ENCODE measurements at places on chromosomes 12 and 14.

DNA sequence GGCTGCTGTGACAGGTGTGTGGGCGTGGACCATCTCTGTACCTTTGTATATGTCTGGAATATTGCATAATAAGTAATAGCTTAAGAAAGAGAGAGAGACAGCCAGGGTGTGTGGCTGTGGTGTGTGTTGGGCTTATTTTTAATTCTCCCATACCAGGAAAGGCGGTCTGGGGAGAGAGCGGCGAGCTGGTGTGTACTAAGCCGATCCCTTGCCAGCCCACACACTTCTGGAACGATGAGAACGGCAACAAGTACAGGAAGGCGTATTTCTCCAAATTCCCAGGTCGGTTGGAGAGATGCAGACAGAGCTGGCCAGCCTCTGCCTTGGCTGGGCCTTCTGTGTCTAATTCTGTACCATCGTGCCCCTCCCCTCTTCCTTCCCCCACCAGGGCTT lies 63.9 kb downstream of the AACS start:
- DNase-seq = no peak

DNA sequence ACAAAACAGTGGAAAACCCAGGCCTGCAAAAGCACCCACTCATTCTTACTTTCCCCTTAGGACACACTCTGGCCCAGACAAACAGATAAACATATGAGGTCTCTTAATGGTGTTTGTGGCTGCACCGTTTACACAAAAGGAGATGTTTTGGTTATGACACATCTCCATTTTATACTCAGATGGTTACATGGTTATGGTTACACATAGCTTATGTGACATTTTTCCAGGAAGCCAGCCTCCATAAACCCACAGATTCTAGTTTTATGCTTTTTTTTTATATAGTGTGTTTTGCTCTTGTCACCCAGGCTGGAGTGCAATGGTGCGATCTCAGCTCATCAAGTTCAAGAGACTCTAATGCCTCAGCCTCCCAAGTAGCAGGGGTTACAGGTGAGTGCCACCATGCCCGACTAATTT lies 3.5 kb upstream of the KLRD1 start:
- DNase-seq = no peak

- DNase-seq = peak; percentile 35
These were observed at the start of gene ELK3 for GRCh38 chr12:96193725-96194575. Gene ELK3, plus strand, starts transcription at chr12:96194375.

DNA sequence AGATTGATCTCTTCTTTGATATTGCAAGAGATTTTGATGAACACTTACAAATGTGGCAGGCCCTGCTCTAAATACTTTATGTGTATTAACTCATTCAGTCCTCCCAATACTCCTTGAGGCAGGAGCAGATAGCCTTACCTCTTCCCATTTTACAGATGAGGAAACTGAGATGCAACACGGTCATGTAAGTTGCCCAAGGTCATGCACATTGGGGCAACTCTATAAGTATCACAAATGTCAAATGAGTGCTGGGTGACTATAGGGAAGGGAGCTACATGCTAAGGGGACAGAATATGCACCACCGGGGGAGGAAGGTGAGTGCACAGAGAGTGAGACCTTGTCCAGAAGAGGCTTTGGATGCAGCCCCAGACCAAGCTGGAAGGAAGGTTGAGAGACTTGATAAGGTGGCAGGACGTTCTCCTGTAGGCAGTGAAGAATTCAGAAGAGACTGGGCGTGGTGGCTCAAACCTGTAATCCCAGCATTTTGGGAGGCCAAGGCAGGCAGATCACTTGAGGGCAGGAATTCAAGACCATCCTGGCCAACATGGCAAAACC lies 132.3 kb upstream of the PWP1 start:
- no peak for DNase-seq

DNA sequence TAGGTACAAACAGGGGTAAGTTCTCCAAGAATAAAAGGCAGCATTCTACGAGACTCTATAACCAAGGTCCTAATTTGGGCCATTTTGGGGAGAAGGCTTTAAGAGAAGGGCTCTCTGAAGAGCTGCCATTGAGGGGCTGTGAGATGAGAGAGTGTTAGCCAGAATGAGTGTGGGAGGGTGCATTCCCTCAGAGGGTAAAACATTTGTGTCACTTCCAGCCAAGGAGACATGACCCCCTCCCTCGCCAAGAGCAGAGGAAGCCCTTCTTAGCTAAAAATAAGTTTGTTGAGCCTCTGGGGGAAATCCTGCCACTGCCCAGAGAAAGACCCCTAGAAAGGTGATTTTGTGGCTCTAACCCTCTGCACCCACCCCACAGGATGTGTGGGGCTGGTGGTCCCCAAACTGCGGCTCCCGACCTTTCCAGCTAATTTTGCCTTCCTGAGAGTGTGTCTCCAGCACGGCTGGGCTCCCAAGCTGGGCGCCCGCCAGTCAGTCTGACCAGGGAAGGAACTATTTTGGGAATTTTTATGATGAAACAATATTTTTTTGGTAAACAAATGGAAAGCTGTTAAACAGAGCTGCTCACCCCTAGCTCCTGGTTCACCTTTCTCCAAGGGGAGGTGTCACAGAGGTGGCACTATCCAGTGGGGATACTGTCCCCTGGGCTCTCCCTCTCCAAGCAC lies 65.9 kb upstream of the JDP2 start:
- no peak for DNase-seq

GRCh38 chr14:30194741-30195148 lies 267.1 kb upstream of the PRKD1 start:
- DNase-seq = no peak

GRCh38 chr12:124518051-124518932 lies 49.1 kb downstream of the NCOR2 start:
- no peak for DNase-seq

DNA sequence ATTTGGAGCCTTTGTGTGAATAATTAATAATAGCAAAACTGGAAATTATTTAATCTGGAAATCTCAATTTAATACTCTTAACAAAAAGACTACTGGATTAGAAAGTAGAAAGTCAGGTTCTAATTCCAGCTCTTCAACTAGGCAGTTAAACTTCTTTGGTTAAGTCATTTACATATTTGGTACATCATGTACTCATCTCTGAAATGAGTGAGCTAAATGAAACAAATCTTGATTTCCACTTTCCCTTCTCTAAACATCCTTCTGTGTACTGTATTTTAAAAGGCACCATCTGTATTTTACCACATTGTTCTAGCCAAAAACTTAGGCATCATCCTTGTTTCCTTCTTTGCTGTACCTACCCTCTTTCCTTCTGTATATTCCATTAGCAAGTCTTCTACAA lies 26.9 kb downstream of the CRADD start:
- no peak for DNase-seq

DNA sequence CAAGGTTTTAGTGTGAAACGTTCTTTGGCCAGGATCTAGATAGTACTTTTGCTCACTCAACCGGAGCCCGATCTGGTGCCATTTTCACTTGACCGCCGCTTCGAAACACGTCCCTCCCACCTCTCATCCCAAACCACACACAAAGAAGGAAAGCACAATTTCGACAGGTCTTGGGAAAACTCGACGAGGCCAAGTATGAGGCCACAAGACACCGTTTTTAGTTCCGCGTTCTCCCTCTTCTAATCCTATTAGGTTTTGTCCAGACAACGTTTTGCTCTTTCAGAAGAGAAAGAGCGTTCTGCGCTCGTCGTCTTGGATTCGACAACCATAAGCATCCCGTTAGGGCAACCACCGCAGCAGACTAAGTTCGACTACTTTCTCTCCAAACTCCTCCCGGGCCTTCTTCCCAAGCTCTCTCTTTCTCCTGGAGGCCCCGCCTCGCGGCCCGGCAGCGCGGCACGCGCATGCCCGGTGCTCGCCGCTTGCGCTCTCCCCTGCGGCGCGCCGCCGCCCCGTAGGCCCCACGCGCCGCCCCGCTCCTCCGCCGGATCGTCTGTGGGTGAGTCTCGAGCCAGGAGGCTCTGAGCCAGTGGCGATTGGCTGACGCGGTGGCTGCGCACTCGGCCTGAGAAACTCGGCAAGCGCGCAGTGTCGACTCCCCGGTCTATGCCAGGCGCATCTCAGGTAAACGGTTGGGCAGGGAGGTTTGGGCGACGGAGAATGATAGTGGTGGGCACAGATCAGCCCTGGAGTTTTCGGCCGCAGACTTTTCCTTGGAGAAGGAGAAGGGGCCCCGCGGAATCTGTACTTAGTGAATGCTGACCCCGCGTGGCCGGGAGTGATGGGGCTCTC lies at the start of gene MIPOL1:
TSS of gene MIPOL1 (plus strand) at position 517 of the 852 bp plus-strand sequence. CDS start 49,952 bp downstream, outside the sequence.
- no peak for DNase-seq

DNA sequence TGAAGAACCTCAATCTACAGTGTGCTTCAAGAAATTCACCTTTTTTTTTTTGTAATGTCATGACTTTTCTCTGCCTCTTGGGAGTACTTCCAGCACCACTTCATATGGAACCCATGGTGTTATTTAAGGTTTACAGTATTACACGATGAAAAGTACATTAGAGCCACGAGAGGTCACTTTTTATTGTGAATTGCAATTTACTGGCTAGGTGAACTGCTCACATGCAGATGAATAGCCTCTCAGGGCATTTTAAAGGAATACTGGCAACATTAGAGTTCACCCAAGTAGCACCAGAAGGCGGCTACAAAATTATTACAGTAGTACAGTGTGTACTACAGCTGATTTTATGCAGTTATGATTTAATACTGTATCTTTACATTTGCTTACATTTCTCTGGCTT lies 99.1 kb upstream of the PPP4R3A start:
- DNase-seq = no peak

- peak; percentile 22 for DNase-seq
These were observed 5.0 kb upstream of the DDX47 start for GRCh38 chr12:12807970-12808702.

DNA sequence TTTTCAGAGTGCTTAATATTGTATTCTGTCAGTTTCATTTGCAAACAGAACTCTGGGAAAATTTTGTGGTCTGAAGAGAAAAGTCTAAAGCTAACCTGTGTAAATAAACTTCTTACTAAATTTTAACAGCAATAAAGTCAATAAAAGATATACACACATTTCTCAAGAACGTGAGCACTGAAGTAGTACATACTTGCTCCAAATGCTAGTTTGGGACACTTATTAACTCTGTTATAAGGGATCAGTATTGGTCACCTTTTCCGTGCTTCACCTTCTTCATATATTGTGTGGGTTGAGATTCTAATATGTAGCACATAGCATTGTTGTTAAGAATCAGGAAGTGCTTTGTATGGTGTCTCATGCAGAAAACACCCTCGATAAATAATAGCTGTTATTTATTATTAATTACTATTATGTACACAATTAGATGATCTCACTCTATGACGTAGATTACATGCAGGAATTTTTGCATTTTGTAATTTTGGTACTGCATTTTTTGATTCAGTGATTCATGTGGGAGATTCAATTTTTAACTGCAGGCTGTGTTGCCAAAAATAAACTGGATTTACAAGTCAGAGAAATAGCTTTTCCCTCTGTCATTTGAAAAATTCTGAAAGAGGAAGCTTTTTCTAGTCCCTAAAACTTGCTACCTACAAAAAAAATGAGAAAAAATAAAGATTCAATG lies 300.9 kb downstream of the ACSS3 start:
- no peak for DNase-seq

GRCh38 chr14:23567186-23568020 lies at the start of gene AP1G2:
Gene AP1G2, minus strand, starts transcription at chr14:23567791. Its CDS starts 477 bp downstream, at chr14:23567314.
- DNase-seq = peak; percentile 74

DNA sequence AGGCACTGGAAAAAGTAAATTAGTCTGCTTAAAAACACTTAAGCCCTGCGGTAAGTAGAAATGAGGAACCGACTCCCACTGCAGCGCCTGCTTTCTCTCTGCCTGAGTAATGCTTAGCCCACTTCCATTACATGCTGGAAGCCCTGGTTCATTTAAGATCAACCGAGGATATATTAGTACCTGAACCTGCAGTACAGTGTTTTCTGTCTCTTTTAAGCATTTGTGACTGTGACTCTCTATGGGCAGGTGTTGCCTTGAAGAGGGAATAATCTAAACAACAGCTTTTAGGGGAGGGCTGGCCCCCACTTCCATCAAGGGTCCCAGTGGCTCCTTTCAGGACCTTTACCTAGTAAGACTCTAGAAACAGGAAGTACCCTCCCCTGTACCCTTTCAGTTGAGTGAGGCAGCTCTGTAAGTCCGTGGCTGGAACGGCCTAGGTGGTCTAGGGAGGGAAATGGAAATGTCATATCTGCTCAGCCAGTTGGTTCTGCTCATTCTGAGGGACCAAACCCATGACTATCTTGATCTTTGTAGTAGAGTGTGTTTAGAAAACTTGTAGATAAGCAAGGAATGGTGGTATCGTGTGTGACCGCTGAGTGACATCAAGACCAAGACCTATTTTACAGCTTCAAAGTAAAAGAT lies 56.2 kb downstream of the FNTB start:
- DNase-seq = no peak

DNA sequence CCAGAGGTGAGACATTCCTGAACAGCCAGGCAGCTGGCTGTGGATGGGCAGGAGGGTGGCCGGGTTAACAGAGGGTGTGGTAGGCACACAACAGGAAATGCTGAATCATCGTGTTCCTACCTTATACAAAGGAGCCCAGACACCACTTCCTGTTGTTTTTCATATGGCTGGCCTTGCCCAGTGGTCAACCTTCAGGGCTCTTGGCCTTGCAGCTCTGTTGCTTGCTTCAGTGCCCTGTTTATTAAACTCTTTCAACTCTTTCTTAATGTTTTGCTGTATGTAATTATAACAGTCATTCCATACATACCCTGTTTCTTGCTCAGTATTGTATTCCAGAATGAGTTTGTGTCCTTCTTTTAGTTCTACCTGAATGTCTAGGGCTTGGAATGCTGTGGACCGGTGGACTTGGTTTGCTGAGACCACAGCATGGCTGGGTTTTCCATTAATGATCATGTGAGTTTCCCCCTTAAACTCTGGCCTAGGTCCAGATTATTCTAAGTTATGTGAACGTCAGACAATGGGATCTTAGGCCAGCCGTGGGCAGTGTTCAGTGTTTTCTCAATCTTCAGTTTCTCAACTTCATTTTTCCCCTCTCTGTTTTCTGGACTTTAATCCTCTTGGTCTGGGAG lies 11.9 kb downstream of the CFAP54 start:
- no peak for DNase-seq

DNA sequence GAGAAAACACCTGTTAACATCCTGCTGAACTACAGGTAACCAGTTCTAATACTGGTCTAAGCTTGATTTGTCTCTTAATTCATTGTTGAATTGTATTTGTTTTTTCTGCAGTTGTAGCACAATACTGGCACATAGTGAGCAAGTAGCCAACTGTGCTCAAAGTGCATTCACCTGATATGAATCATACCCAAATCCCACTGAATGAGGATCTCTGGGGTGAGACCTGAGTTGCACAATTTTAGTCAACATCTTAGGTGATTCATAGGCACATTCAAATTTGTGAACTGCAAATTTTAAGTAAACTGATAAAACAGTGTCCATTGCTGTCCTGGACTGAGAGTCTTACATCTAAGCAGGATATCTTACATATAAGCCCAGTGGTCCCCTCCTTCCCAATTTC lies 12.8 kb downstream of the KCNC2 start:
- no peak for DNase-seq

All from activated gamma-delta T cell treated with anti-CD3 and anti-CD28 coated beads, Interleukin-2, amount 50 U/mL, for 16 hours (primary cell).